Left hindlimb (tissue), 1 donor: ENCODE measurements at places on chromosomes 4 and X.

DNA sequence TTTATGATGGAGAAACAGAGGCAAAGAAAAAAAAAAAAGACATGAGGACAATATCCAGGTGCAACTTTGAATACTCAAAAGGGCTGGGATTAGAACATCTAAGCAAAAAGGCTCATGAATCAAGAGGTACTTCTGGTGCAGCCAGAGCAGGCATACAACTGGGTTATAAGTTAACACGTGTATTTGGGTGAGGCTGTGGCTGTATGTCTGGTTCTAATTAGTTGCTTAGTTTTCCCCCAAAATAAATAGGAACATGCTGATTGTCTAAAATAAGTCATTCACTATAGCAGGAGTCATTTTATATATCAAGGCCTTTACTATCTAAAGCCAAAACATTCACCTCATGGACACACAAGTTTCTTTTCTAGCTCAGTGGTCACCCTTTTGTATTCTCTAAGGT is 20.2 kb downstream of the NHS start:
- DNase-seq, result no peak

DNA sequence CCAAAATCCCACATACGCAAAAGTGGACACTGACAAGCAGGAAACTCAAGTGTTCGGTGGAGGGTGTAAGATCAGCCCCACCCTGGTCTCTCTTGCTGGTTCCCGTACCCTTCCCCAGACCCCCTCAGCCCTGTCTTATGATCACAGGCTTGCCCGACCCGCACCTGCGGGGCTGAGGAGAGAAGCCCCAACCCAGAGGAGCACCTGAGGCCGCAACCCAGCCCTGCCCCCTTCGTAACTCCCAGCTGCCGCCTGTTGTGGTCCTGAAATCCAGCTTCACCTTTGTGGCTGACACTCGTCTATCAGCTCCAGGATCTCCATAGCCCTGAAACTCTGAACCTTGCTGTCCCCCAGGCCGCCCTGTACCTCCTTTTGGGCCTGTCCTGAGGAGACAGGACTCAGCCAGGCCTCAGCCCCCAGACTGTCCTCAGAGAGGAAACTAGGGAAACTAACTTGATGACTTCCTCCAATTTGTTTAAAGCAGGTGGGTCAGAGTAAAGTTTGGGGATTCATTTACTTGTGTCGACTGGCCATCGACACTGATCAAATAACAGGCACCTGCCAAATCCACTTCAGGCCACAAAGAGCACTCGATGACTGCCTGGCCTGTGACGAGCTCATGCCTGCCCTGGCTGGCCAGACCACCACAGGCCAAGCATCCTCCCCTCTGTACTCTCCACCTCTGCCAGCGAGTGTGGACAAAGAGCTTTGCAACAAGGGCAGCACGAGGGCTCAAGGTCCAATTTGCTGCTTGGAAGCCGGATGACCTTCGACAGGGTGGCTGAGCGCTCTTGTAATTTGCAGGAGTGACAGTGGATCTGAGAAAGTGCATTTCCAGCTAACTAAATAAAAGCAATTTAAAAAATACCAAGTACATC is 19.3 kb downstream of the DCTD start:
- DNase-seq, result no peak

GRCh38 chr4:79088946-79089691 is 149.9 kb upstream of the PAQR3 start:
- DNase-seq, result no peak

DNA sequence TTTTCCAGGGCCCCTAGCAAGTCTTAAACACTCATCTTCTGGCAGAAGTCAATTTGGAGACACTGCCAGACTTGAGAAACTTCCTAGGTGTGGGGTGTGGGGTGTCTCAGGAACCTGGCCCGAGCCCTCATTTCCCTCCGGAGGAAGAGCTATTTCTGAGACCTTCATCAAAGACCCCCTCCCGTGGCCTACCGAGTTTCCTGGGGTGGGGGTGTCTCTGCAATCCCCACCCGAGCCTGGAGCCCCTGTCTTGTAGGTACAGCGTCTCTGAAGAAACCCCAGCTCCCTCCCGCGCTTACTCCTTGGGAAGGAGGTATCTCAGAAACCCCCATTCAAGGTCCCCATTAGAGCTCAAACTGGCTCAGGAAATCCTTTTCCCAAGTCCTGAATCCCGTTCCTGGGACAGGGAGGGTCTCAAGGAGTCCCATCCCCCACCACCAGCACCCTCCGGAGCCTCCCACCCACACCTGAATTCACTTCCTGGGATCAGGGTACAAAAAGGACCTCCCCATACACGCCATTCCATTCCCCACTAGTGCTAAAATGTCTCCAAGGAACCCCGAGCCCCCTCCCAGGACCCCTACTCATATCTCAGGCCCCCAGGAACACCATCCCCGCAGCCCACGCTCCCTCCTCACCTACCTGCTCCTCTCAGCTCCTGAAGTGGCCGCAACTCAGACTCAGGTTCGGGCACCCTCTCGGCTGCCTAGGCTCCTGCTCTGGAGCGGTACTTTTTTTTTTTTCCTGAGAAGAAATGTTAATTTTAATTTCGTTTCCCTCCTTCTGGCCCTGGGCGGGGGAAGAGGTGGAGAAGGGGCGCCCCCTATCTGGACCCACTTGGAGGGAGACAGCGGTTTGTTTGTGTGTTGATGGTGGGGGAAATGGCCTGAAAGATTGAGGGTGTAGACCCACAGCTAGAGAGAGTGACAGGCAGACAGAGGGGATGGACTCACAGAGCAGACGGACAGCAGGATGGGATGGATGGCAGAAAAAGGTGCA is 1.1 kb downstream of the SLC38A5 start:
- no peak for DNase-seq

DNA sequence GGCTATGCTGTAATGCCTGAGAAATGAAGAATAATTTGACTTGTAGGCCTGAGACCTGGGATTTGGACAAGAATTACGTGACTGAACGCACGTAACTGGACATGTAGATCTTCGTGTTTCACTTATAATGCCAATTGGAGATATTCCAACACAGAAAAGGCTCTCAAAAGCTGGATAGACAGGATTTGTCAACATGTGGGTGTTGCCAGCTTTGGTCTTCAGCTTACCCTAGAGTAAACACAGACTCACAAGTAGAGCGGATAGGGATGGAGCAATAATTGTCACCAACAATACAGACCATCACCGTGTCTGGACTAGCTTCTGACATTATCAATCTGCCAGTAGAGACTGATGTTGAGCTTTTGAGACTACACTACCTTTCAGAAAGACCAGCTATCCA is 1511.0 kb upstream of the ADGRL3 start:
- DNase-seq, result no peak

GRCh38 chrX:96792047-96792446 is 91.7 kb upstream of the RPA4 start:
- DNase-seq, result no peak

DNA sequence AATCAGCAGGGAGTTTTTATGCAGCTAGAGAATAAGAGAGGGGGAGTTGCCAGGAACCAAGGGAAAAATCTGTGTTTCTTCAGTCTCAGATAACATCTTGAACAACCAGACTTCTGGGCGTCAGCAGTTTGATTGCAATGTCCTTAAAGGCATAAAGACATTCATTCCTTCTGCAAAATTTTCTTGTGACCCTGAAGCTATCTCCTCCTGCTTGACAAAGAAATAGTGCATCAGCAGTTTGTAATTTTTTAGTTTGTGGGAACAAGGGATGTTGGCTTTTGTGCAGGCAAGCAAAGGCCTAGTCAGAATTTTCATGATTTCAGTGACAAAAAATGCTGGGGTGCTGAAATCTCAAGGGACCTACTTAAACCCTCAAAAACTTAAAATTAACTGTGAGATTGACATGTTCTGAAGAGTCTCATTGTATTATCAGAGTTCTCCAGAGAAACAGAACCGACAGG is 125.8 kb upstream of the UNC5C start:
- no peak for DNase-seq

- DNase-seq, result no peak
Measured at GRCh38 chr4:42015438-42015837, 25.1 kb downstream of the SLC30A9 start.

DNA sequence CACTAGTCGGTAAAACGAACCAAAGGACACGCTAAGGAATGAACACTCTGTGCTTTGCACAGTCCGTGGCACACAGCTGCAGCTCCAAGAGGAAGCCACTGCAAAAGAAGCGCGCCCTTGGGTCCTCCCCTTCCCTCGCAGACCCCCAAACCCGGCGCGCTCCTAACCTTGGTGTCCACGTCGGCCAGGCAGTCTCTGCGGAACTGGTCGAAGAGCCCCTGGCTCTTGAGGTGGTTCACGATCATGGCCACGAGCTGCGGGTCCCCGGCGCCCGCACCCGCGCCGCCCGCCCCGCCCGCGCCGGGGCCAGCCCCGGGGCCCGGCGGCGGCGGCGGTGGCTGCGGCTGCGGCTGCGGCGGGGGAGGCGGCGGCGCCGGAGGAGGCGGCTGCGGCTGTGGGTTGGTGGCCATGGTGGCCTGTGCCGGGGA is 333 bp downstream of the BOD1L1 start:
- peak; percentile 47 for DNase-seq

- no peak for DNase-seq
Measured at GRCh38 chr4:159227378-159227777, 124.5 kb downstream of the RAPGEF2 start.

DNA sequence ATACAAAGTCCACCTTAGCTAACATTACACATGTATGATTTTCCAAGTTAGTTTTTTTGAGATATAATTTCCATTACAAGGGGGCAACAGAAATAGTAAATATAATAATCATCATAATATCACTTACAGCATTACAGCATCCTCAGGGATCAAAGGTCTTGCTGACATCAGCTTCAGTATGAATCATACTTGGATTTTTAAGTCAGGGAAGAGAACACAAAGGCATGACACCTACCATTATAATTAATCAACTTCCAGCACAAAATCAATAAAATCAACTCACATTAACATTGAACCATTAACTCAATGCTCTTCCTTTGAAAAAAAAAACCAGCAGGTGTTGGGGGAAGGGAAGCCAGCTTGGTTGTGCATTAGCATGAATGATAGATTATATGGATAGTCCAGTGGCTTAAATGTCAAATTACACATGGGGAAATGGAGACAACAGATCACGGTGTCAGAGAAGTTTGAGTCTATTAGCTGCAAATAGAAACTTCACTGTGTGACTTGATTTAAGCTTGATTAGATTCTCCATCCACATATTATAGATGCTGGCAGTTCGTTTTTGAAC is 66.9 kb upstream of the CAPN6 start:
- no peak for DNase-seq

- DNase-seq, result no peak
Measured at GRCh38 chr4:34157547-34157946, 2086.8 kb downstream of the ARAP2 start.

- no peak for DNase-seq
Measured at GRCh38 chr4:34723605-34724004, 1520.7 kb downstream of the ARAP2 start.

- DNase-seq, result no peak
Measured at GRCh38 chr4:37561196-37561802, 124.9 kb downstream of the RELL1 start.

- DNase-seq, result no peak
Measured at GRCh38 chrX:76454456-76454927, 27.0 kb downstream of the MAGEE1 start.

DNA sequence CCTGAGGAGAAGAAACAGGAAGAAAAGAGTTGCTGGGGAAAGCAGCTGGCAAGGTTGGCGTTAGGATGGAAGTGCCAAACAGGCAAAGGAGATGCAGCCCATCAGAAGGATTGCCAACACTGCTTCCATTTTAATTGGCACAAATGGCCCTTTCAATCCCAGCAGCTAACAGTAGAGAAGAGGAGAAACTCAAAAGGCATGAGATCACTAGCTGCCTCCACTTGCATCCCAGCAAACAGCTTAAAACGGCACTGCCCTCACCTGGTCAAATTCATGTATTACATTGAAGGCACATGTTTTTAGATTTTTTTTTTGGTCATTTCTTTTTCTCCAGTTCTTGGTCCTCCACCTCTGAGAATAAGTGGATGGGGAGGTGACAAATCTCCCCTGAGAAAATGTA is 14.9 kb upstream of the LOC101059915 start:
- no peak for DNase-seq

- no peak for DNase-seq
Measured at GRCh38 chr4:56828784-56829535, 7.5 kb upstream of the SPINK2 start.
